ENCODE measurements at places on chromosomes 6 and 20.
A peak's percentile ranks its signal among the peaks of the same experiment; 100 is the strongest.

GRCh38 chr6:83352424-83353061, 78.3 kb downstream of the ME1 start:
- DNase-seq = no peak

DNA sequence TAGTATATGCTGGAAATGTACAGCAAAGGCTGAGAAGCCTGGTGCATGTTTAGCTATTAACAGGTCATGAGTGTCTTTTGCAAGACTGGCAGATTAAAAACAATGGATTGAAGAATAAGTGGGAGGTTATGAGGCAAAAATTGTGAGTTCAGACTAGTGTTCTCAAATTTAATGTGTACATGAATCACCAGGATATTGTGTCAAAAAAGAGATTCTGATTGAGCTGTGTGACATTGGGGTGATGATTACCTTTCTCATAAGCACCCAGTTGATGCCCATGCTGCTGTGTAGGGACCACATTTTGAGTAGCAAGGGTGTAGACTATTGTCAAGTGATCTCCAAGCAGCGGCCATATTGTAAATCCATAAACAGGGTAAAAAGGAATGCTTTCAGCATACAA, 44.8 kb downstream of the MAP3K5 start:
- DNase-seq = no peak

GRCh38 chr6:125471667-125472066, 169.9 kb upstream of the HDDC2 start:
- DNase-seq = no peak

DNA sequence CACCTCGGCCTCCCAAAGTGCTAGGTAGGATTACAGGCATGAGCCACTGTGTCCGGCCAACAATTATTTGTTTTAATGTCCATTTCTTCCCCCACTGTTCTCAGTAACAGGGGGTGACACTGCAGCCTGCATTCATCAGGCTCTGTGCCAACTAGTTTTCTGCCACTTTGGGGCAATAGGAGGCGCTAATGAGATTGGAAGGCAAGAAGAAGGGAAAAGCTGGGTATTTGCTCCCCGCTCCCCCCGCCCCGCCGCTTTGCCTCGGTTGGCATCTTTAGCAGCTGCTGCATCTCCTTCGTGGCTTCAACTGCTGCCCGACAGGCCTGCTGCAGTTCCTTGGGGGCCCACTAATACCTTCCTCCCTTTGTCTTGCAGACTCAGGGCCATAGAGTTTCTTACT, 35.0 kb upstream of the MDGA1 start:
- no peak for DNase-seq

DNA sequence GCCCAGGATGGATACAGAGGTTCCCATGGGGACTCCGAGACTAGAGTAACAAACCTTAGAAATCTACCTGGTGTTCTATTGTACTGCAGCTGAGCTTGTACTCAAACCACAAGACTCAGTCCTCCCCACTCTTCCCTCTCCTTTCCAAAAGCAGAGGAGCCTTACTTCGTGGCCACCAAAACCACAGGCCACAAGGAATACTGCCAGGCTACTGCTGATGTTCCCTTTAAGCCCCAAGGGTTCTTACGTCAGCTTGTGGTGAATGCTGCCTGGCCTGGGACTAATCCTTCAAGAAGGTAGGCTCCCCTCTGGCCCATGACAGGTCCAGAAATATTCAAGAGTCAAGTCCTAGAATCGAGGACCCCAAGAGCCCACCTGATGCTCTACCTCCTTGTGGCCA, 10.5 kb upstream of the DEFB128 start:
- DNase-seq = no peak

DNA sequence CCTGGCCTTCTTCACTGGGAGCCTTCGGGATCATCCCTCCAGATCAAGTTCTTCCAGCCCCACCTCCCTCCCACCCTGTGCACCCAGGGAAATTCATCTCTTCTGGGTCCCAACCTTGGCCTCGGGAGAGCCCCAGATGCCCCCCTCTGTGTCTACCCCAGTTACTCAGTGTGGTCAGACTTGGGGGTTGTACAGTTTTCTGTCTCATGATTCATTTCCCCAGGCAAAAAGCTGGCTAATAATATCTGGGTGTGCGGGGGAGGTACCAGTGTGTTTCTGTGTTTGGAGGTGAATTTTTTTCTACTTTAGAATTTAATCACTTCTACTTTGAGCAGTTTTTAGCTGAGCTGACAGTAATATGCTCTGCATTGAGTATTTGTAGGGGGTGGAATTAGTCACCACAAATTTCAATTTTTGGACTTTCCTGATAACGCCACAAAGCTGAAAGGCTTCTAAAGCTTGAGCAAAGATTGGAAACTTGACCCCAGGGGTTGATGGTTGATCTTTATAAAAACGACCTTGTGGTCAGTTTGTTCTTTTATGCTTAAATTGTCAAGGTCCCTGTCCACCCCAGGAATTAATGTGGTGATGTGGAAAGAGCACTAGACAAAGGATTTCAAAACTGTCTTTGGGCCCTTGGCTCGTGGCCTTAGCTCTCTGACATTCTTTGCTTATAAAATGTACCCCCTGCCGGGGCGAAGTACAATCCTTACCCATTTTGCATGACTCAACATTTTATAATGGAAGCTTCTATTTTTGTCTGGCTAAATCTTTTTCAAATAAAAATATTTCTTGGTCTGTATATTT, 284.7 kb upstream of the TAB2 start:
- DNase-seq = peak; percentile 37

- no peak for DNase-seq
These were observed 17.2 kb downstream of the GNAS start for GRCh38 chr20:58869662-58870227.

DNA sequence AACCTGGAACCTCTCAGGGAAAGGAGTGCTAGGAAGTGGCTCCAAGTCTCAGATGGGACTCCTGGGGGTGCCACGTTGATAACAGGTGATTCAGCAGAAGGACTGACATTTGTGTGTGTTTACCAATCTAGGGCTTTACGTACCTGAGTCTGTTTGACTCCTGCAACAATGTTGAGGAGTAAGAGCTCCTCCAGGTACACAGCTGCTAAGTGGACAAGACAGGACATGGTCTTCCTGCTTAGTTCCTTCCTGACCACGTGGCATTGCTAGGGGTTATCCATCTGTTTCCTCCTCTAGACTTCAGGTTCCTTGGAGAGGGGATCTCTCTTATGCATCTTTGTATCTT, 164.5 kb upstream of the SLC24A3 start:
- DNase-seq = no peak

DNA sequence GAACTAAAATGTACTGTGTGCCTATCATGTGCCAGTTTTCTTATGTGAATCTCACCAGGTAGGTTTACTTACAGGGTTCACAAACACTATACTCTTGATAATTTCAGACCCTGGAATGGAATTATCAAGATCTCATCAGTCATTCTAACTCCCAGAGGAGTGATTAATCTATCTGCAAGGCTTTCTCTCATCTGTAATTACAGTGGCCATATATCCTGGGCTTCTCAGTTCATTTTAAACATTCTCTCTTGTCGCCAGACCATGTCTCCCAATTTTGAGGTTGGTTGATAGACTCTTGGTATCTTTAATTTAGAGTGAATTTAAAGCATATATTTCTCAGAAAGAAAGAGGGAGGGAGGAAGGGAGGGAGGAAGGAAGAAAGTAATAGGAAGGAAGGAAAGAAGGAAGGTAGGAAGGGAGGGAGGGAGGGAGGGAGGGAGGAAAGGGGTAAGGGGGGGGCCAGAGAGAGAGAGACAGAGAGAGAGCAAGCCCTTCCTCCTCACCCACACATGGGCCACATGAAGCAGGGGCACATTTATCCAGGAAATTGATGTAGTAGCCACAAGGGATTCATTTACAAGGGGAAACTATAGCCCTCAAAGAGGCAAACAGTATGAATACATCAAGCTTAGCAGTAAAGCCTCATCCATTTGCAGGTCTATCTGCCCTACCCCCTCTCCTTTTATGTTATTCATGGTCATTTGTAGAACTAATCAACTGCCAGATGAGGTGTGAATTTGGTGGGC, 25.8 kb upstream of the NRSN1 start:
- DNase-seq = no peak

DNA sequence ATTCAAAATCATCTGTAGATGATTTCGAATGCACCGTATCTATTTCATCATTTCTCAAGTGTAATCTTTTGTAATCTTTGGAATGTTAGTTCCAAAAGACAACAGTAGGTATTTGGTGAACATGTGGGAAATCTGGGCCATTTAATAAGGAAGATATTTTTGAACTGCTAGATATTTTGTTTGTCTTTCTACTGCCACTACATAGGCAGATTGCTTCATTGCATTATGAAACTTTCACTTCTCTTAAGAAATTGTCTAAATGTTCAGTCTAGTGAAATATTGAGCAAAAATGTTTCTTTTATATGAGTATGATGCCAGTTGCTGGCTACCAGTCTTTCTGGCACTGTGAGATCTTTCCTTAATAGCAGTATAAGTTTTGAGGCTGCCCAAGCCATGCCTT, 527.8 kb upstream of the RNF217 start:
- no peak for DNase-seq

DNA sequence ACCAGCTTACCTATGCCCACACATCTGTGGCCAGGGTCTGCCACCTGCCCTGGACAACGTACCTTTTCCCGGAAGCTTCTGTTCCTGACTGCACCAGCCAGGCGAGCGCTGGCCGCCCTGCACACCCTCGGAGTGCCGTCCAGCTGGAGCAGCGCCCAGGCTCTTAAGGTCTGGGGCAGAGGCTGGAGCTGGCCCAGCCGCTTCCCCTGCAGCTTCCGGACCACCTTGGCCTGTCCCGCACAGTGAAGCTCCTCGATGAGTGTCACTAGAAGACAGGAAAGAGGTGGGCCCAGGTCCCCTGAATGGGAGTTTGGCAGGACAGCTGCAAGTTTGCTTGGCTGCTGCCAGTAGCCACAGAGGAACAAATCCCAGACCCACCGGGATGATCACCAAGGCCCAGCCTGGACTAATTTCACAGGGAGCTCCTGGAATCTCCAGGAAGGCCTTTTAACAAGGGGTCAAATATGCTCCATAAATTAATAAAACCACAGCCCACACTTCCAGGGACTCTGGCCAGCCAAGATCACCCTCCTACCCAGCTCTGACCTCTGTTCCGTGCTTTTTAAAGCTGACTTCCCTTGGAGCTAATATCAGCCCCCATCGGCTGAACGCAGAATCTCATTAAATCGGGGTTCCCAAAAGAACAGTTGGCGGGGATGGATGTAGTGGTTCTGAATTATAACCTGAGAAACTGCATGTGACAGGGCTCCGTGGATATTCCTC, 82.3 kb downstream of the PTPN1 start:
- DNase-seq = no peak

- DNase-seq = no peak
These were observed 277.7 kb upstream of the RIMS1 start for GRCh38 chr6:71608646-71609045.

DNA sequence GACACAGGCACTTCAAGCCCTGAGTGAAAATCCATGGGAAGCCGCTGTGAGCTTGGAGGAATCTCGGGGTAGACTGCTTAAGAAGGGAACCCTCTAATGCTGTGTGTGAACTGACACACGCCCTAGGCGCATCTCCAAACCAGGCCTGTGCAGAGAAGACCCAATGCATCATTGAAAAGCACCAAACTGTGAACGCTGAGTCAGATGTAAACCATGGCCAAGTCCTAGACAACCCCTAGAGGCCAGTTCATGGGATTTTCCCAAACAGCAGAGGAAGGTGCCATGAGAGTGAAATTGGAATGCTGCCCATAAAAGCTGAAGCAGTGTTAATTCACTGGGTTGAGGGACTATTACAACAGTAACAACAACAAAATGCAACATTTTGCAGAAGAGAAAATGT, 296.5 kb downstream of the SMOC2 start:
- DNase-seq = no peak
